CD4-positive, alpha-beta T cell (primary cell): ENCODE measurements at places on chromosomes 1 and 21.

DNA sequence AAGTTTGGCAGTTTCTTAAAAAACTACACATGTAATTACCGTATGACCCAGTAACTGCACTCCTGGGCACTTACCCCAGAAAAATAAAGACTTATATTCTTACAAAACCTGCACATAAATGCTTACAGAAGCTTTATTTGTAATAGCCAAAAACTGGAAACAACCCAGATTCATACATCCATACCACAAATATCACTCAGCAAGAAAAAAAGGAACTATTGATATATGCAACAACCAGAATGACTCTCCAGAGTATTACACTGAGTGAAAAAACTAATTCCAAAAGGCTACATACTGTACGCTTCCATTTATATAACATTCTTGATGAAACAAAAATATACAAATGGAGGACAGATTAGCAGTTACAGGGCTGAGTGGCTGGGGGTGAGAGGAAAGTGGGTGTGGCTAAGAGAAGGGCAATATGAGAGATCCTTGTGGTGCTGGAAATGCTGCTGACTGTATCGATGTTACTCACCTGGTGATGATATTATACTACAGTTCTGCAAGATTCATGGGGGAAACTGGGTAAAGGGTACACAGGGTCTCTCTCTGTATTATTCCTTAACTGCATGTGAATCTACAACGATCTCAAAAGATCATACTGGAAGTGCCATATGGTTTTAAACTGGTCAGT lies 96.0 kb upstream of the GNG4 start:
- H3K27me3 ChIP-seq = no peaks in the 10 kb centered on the region
- H3K36me3 ChIP-seq = peaks cover 43% of the 10 kb centered on the region
- H3K4me1 ChIP-seq = no peaks in the 10 kb centered on the region
- H3K4me3 ChIP-seq = no peak overlapping the region
- H3K27ac ChIP-seq = no peak overlapping the region

GRCh38 chr1:200311256-200311655 lies 98.6 kb downstream of the ZNF281 start:
- no peak overlapping the region for H3K27ac ChIP-seq
- H3K36me3 ChIP-seq = no peaks in the 10 kb centered on the region
- peaks cover 3% of the 10 kb centered on the region for H3K4me1 ChIP-seq
- DNase-seq = no peak
- no peak overlapping the region for H3K4me3 ChIP-seq

GRCh38 chr1:43329995-43330751 lies 7.4 kb upstream of the MPL start:
- H3K27me3 ChIP-seq = no peaks in the 10 kb centered on the region
- H3K4me3 ChIP-seq = no peak overlapping the region
- H3K36me3 ChIP-seq = no peaks in the 10 kb centered on the region
- no peak overlapping the region for H3K27ac ChIP-seq

- peaks cover 16% of the 10 kb centered on the region for H3K36me3 ChIP-seq
- peaks cover 33% of the 10 kb centered on the region for H3K4me1 ChIP-seq
- DNase-seq = no peak
- peak overlapping the region; percentile 77 for H3K4me3 ChIP-seq
- H3K27ac ChIP-seq = no peak overlapping the region
Measured at GRCh38 chr1:227728892-227729143, 6.3 kb downstream of the JMJD4 start.

- H3K4me3 ChIP-seq = no peak overlapping the region
- H3K4me1 ChIP-seq = no peaks in the 10 kb centered on the region
- no peak overlapping the region for H3K27ac ChIP-seq
- no peaks in the 10 kb centered on the region for H3K27me3 ChIP-seq
Measured at GRCh38 chr1:174786760-174787159, 213.0 kb upstream of the CACYBP start.

DNA sequence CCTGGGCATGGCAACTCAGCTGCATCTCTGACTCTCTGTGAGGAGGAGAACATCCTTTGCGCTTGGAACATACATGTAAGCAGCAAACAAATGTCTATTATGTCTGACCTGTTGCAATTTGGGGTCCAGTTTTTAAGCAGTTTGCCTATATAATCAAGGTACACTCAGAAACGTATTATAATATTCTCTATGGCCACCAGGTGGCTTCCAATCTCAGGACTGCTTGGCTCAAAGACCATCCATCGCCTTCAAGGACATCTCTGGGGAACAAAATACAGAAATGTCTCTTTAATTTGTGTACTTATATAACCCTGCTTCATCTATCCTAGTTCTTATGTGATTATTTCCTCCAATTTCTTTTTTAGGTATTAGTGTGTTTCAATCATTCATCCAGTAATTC lies 227.2 kb downstream of the OLFM3 start:
- no peaks in the 10 kb centered on the region for H3K4me1 ChIP-seq
- H3K27ac ChIP-seq = no peak overlapping the region
- H3K36me3 ChIP-seq = no peaks in the 10 kb centered on the region
- no peaks in the 10 kb centered on the region for H3K27me3 ChIP-seq

- no peak for DNase-seq
- no peak overlapping the region for H3K4me3 ChIP-seq
- H3K27ac ChIP-seq = no peak overlapping the region
- peaks cover 32% of the 10 kb centered on the region for H3K27me3 ChIP-seq
- no peaks in the 10 kb centered on the region for H3K36me3 ChIP-seq
- H3K4me1 ChIP-seq = no peaks in the 10 kb centered on the region
Measured at GRCh38 chr1:18735224-18735997, 104.8 kb downstream of the PAX7 start.

- no peak overlapping the region for H3K27ac ChIP-seq
- H3K4me1 ChIP-seq = no peaks in the 10 kb centered on the region
- H3K4me3 ChIP-seq = no peak overlapping the region
- no peaks in the 10 kb centered on the region for H3K36me3 ChIP-seq
- DNase-seq = no peak
Measured at GRCh38 chr1:77064246-77064645, 155.0 kb downstream of the PIGK start.

DNA sequence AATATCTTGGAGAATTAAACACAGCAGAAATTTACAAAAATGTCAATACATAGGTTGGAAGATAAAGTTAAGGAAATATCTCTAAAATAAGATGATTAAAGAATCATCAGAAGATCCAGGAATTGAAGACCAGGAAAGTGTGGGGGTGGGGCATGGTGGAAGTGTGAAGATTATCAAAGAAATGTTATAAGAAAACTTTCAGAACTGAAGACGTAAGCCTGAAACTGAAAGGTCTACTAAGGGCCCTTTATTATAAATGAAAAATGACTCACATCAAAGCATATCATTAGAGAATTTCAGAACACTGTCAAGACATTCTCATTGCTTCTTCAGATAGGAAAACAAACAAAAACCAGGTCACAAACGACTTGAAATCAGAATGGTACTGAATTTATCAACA lies 92.4 kb upstream of the DPT start:
- DNase-seq = no peak
- H3K27me3 ChIP-seq = no peaks in the 10 kb centered on the region
- H3K4me1 ChIP-seq = no peaks in the 10 kb centered on the region
- H3K4me3 ChIP-seq = no peak overlapping the region

DNA sequence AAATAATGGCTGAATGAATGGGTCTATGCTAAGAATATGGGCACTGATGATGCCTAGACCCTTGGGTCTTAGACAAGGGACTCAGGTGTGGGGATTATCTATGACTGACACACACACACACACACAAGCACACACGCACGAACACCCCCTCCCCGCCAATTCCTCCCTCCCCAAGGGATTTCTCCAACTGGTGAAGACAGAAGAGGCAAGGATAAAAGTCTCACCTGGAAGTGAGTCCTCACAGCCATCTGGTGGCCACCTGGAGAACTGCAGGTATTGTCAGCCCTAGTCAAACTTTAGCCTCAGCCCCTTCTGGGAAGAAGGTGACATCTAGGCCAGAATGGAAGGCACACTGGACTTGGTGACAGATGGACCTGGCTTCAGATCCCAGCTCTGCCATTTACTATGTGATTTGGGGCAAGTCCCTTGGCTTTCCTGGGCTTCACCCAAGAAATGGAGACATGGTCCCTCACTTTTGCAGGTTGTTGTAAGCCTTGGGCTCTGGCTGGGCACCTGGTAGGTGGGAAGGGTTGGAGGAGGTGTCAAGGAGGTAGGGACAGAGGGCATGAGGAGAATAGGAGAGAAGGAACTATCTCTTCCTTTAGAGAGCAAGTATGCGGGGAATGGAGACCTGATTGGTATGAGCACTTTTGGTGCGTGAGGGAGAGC lies 4.0 kb upstream of the GPR3 start:
- H3K36me3 ChIP-seq = no peaks in the 10 kb centered on the region
- H3K27me3 ChIP-seq = no peaks in the 10 kb centered on the region
- H3K4me1 ChIP-seq = peaks cover 28% of the 10 kb centered on the region
- DNase-seq = peak; percentile 78
